AG04449 (cell line): ENCODE measurements at places on chromosomes 2 and 18.

GRCh38 chr2:19859565-19859964, 42.2 kb downstream of the TTC32 start:
- no peak for DNase-seq

DNA sequence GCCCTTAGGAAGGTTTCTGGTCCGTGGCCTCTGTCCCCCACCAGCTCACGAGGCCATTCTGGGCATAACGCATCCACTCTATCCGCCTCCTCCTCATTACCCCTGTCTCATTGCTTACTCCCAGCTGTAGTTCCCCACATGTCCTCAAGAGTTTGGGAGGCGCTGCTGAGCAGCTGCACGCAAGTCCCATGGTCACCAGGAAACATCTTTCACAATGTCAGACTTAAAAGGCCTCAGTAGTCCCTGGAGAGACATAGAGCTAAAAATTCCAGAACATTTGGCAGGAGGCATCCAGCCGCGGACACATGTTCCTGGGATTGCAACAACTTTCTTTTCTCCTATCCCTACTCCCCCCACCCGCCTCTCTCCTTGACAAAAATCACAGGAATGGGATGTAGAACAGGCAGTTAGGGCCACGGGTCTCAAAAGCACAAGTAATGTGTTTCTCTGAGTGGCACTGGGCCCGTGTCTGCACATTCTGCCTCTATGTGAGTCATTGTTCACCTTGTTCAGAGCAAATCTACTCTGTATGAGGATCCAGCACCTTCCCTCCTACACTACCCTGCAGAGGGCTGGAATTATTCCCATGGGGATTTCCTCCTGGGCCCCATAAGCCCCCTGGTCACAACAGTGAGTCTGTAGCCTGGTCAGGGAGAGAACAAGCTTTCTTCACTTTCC, 8.1 kb downstream of the LBH start:
- peak; percentile 45 for DNase-seq

DNA sequence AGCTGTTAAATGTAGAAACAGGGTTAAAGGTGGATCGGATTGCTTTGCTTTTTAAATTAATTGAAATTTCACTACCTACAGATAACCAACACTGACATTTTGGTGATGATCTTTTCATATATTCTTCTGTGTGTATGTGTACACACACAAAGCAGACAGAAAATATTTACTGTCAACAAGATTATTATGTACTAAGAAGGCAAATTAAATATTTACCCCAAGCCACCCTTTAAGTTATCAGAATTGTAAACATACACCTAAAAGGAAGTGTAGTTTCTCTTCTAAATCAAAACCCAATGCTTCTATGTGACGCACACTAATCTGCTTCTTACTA, 98.7 kb downstream of the GAREM1 start:
- DNase-seq = no peak

GRCh38 chr2:202052235-202052634, 18.6 kb downstream of the FZD7 start:
- DNase-seq = no peak

- no peak for DNase-seq
These were observed 38.9 kb upstream of the SCG2 start for GRCh38 chr2:223641082-223641481.

GRCh38 chr2:95388856-95389244, 13.7 kb upstream of the FAHD2A start:
- DNase-seq = no peak

DNA sequence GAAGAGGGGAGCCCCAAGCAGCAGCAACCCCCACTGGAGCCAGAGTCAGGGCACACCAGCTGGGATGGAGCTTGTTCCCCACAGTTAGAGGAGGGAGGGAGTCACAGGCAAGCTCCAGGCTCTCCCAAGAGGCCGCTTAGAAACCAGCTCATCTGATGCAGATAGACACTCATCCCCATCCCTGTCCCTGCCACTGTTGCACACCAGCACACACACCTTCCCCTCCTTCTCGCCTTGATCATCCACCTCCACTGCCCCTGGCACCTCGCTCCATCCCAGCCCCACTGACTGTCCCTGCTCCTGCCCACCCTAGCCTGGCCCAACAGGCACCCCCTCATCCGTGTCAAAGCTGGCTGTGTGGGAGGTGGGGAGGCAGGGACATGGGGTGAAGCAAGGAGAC, 1.5 kb upstream of the RUFY4 start:
- DNase-seq = no peak

GRCh38 chr18:59376351-59376935, 17.4 kb upstream of the LMAN1 start:
- no peak for DNase-seq

DNA sequence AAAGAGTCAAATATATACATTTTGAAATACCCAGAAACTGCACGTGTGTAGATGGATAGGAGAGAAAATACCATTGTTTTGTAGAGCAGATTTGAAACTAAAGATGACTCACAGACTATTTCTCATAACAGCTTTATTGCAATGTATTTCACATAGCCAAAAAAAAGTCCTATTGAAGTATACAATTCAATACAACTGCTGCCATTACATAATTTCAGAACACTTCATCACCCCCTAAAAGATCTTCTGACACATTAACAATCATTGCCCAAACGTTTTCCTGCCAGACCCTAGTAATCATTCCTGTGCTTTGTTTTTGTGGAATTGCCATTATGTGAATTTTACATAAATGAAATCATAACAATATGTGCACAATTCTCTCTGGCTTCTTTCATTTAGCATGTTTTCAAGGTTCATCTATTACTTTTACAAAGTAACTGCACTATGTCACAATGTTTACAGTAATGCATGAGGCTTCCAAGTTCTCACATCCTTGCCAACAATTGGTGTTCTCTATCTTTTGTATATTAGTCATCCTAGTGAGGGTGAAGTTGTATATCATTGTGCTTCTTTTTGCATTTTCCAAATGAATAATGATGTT, 378.6 kb upstream of the CWC22 start:
- DNase-seq = no peak
